Liver (tissue), 10 donors: ENCODE measurements at places on chromosomes 6 and 20. TPM values are rescaled to one million over a fixed set of nuclear protein-coding genes. Genes with fewer than 3 reads are reported as not detected.

- no peak overlapping the region for H3K4me3 ChIP-seq
- no peak overlapping the region for H3K27ac ChIP-seq
- peaks cover 24% of the 10 kb centered on the region for H3K4me1 ChIP-seq
- no peak for DNase-seq
- H3K36me3 ChIP-seq, result no peaks in the 10 kb centered on the region
Observed at GRCh38 chr6:57173886-57174510, 1.9 kb downstream of the BAG2 start.

GRCh38 chr6:139126255-139126654 is 8.6 kb upstream of the HECA start:
- no peaks in the 10 kb centered on the region for H3K27me3 ChIP-seq
- H3K36me3 ChIP-seq, result no peaks in the 10 kb centered on the region
- DNase-seq, result no peak
- H3K4me3 ChIP-seq, result no peak overlapping the region
- no peak overlapping the region for H3K27ac ChIP-seq
- no peaks in the 10 kb centered on the region for H3K4me1 ChIP-seq

DNA sequence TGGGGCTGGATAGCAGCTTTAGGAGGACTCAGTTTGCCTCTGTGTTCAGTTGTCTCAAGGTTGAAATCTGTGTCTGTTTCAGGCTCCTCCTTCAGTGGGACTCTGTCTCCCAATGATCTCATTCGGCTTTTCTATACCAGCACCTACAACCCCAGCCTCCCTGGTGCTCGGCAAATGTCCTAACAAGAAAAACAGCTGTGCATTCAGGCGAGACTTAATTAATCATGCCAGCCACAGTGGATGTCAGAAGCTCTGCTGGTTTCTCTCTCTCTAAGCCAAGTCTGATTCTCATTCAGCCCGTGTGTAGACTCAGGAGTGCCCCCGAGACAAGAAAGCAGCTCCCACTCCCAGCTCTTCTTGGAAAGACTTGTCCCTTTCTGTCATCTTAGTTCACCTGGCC is 46.8 kb downstream of the SUN5 start:
- no peaks in the 10 kb centered on the region for H3K4me1 ChIP-seq
- H3K27ac ChIP-seq, result no peak overlapping the region
- no peaks in the 10 kb centered on the region for H3K27me3 ChIP-seq
- H3K4me3 ChIP-seq, result no peak overlapping the region

GRCh38 chr6:49464691-49465090 is 1.5 kb downstream of the CENPQ start:
- no peaks in the 10 kb centered on the region for H3K27me3 ChIP-seq
- peaks cover 29% of the 10 kb centered on the region for H3K4me1 ChIP-seq
- DNase-seq, result no peak
- H3K36me3 ChIP-seq, result no peaks in the 10 kb centered on the region

DNA sequence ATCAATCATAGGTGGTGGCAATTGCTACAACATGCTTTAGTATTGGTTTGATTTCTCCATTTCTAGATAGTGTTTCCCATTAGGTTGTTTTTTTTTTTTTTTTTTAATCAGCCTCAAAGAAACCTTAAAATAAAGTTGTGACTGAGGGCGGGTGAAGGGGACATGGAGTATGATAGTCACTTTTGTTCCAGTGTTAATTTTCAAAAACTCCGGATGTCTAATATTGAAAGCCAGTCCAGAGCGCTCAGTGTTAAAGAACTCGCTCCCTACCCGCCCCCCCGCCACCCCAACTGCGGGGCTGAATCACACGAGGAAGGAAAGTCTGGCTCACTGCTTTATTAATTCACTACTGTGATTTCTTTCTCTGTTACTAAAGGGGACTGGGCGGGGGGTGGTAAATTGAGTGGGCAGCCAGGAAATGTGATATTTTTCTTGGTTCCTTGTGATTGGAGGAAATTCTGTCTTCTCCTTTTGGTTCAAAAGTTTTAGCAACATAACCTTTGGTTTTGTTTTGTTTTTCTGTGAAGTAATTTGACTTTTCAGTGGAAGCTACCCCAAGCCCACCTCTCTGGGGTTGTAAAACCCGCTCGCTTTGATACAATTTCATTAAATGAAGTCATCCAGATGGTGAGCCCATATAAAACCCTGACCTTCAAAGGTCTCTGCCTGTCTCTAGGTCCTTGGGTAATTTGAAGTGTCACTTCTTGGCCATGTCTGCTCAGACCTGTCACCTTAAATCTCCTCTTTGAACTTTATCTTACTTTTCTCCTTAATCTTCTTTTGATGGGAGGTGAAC is 38.0 kb downstream of the TNFAIP3 start:
- no peak overlapping the region for H3K27ac ChIP-seq
- no peaks in the 10 kb centered on the region for H3K27me3 ChIP-seq
- no peaks in the 10 kb centered on the region for H3K36me3 ChIP-seq
- H3K4me3 ChIP-seq, result no peak overlapping the region

- no peaks in the 10 kb centered on the region for H3K4me1 ChIP-seq
- H3K27ac ChIP-seq, result no peak overlapping the region
- no peaks in the 10 kb centered on the region for H3K36me3 ChIP-seq
- H3K27me3 ChIP-seq, result no peaks in the 10 kb centered on the region
Observed at GRCh38 chr6:157726892-157727628, 96.0 kb upstream of the SNX9 start.

Gene MEI4
- total RNA-seq, result 0.84 TPM
